RKO (cell line): ENCODE measurements at places on chromosomes 11 and 22.

DNA sequence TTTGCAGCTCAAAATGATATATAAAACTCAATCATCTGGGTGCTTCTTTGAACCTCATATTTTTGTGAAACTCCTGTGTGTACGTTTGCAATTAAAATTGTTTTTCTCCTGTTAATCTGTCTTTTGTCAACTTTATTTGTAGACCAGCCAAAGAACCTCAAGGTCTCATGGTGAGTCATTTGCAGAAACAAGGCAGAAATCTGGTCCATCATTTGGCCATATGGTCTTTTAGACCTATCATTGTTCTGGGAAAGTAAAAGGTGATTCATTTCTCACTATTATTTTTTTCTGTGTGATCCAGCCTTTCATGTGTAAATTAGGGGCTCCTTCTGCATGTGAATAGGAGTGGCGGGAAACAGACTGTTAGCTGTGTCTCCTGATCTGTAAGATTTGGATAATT lies 399.1 kb upstream of the DDI1 start:
- no peak for DNase-seq

- DNase-seq: no peak
These were observed 17.2 kb downstream of the LRP4 start for GRCh38 chr11:46901156-46901555.

GRCh38 chr11:4181782-4182721 lies 87.5 kb downstream of the RRM1 start:
- peak; percentile 76 for DNase-seq

DNA sequence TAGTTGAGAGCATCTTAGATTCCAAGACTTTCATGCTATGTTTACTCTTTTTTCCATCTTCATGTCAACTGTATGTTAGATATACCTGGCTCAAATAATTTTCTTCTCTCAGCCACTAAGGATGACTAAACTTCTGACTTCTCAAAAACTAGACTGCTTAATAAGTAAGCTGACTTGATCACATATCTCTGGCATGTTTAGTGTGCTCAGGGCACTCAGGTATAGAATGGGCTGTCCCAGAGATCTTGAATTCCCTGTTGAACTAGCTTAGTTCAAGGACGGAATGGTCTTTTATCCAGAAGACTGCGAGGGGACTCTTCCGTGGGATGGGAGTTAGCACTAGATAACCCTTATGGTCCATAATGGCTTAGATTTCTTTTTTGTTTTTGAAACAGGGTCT lies 13.0 kb downstream of the NEU3 start:
- no peak for DNase-seq

DNA sequence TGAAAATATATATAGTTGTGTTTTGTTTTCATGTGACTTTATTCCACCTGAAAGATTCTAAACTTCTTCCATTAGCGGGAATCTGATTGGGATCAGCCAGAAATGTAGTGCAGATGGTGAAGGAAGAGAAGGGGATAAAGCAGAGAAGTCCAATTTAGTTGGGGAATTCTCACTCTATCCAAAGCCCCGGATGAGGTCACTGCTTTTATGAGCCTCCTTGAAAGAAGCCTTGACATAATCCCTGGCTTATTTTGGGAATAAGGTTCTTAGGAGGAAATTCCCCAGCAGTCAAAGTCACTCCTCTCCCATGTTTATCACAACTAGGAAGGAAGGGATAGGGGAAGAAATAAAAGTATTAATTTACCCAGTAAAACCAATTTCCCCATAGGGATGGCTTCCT lies 41.1 kb downstream of the OSBP start:
- DNase-seq: no peak

- no peak for DNase-seq
These were observed 355.3 kb upstream of the CCDC90B start for GRCh38 chr11:83641511-83641910.

DNA sequence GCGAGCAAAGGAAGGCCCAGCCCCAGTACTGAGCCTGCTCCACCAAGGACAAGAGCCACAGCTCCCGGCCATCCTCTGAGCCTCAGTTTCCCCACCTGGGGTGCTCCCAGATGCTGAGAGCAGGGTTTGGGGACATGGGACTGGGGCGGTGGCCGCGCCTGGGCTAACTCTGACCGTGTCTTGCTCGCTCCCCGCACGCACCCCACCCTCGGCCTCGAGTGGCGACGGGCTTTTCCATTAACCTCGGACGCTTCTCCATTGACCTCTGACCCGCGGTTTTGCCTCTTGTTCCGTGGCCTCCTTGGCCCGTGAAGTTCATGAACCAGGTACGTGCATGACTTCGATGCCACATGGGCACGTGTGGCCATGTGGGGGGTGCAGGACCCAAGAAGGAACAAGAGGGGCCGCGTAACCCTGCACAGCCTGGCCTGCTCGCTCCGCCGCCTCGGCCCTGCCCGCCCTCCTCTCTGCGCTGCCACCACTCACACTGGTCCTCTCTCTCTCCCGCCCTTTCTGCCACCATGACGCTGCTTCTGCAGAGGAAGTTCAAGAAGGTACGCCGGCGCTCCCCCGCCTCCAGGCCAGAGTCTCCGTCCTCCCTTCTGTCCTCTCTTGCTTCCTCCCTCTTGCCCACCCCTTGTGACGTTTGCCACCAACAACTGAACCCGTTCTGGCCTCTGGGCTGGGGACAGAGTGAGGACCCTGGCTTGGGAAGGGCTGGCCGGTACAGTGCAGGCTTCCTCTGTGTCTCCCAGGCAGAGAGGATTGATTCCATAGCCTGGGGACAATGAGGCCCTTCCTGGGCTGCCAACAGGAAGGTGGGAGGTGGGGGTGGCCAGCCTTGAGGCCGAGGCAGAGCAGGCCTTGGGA lies 6.9 kb downstream of the TNNT3 start:
- DNase-seq: no peak

DNA sequence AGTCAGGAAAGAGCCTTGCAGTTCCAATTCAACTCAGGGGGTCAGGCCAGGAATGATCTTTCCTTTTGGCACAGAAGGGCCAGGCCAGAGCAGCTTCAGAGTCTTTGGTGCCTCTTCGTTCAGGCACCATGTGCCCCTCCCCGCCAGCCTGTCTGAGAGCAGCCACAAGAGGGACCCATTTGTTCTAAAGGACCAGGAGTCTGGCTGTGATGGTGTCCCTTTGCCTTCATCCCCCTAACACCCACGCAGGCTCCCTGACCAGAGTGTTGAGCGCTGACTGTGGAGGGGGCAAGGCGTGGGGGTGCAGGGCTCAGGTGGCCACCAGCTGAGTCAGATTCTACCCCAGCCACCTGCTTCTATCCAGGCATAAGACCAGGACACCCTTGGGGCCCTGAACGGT lies 156.4 kb downstream of the TTC17 start:
- no peak for DNase-seq

DNA sequence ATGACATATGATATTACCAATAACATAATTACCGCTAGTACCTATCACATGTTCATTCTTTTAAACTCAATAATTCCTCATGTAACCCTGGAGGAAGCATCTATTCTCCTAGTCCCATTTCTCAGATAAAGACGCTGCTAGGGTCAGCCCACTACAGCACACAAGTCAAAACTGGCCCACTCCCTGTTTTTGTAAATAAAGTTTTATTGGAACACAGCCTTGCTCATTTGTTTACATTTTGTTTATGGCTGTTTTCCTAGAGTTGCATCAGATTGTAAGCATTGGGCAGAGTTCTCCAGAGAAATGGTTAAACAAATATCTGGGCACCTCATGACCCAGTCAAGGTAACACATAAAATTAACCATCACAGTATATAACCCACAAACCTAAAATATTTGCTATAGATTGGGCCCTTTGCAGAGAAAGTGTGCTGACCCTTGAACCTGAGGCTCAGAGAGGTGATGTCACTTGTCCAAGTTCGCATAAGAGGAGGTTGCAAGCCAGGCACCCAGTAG lies 36.8 kb downstream of the MN1 start:
- DNase-seq: no peak

DNA sequence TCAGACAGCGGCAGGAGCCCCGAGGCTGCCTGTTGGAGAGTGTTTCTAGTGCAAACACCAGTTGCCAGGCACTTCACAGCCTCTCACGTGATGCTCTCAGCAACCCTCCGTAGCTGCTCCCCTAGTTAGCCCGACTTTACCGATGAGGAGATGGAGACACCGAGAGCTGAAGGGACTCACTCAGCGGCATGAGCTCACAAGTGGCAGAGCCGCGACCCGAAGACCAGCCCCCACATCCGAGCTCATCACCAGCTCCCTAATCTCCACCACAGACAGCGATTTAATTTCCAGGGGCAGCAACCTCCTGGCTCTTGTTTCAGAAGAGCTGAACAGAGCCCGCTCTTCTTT lies 28.7 kb upstream of the RTL6 start:
- no peak for DNase-seq

- no peak for DNase-seq
These were observed 136.3 kb downstream of the TEAD1 start for GRCh38 chr11:12810568-12810894.

- DNase-seq: no peak
These were observed 11.6 kb downstream of the PISD start for GRCh38 chr22:31650391-31650790.

DNA sequence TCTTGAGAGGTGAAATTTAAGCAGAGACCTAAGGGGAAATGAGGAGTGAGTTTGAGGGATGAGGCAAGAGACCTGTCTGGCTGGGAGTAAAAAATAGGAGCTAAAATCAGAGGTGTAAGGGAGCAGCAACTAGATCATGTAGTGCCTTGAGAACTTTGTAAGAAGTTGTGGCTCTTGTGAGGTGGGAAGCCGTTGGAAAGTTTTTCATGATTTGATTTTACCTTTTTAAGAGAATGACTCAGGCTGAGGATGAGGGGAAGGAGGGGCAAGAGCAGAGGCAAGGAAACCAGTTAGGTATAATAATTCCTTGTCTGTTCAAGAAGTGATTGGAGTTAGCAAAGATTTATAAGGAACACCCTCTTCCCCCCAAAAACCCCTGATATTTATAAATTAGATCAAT lies 25.8 kb downstream of the QSER1 start:
- no peak for DNase-seq

DNA sequence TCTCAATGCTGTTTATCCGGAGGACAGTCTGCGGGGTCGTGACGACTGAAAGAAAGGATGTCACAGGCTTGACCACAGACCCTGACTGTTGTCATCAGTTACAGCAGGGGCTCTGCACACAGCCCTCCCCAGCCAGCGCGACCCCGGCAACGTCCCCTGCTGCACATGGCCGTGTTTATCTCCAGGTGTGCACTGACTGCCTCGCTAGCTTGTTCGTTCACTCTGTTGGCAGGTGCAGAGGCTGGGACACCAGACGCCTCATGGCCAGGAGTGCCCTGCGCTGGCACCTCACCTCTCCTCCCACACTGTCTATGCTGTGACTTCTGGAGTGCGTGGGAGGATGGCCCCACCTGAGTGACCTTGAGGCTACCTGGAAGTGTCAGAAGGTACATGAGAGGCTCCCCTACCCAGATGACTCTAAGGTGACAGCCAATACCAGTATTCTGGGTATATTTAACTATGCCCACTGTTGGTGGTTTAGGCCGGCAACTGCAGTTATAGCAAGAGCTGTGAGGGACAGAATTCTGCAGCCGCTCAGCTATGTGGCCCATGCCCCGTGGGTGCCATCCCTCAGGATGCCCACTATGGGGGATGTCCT lies 12.2 kb downstream of the MRPL21 start:
- DNase-seq: no peak

DNA sequence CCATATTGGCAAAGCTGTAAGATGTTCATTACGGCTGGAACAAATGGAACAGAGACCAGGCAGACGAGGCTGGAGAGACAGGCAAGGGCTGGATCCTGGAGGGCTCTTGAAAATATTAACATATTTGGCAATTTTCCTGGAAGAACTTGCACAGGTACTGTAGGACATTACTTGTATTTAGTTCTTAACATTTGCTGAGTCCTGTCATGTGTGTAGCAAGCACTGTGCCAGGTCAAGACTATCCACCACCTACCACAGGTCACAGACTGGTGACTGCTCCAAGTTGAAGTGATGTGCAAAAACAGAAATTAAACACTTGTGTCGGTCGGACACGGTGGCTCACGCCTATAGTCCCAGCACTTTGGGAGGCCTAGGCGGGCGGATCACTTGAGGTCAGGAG lies 58.7 kb upstream of the TNRC6B start:
- DNase-seq: no peak

DNA sequence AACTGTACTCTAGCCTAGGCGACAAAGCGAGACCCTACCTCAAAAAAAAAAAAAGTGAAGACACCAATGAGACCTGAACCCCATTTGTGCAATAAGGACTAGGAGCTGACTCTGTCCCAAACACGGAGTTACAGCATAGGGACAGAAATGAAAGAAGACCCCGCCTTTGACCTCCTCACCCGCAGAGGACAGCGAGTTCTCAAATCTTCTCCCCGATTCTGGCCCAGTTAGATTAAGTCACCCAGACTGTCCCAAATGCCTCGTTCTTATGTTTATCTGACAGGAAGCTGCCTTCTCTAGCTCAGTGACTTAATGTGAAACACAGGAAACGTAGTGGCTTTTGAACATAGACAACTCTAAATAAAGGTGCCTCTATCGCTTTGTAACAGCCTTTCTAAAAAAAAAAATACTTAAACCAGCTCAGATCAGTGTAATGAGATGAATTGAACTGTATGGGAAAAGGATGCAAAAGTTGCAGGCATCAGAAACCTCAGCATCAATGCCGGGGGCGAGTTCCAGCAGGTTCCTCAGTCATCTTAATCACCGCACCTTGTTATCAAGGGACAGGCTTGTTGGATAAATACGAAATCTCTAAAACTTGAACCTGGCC lies 10.6 kb downstream of the MYH9 start:
- DNase-seq: no peak

DNA sequence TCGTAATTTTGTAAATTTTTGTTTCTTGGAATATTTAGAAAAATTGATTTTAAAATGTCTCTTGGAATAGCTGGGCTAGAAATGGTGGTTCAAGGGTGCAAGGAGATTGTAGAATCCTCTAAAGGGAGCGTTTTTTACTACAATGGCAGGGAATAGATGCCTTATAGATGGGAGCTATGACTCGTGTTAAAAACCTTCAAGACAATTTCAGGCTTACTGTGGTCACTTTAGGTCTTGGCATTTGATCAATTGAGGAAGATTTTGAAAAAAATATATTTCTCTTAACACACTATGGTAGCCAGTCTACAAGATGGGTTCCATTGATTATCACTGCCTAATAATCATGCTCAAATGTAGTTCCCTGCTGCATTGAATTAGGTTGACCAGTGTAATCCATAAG lies 25.0 kb downstream of the METTL15 start:
- DNase-seq: no peak

DNA sequence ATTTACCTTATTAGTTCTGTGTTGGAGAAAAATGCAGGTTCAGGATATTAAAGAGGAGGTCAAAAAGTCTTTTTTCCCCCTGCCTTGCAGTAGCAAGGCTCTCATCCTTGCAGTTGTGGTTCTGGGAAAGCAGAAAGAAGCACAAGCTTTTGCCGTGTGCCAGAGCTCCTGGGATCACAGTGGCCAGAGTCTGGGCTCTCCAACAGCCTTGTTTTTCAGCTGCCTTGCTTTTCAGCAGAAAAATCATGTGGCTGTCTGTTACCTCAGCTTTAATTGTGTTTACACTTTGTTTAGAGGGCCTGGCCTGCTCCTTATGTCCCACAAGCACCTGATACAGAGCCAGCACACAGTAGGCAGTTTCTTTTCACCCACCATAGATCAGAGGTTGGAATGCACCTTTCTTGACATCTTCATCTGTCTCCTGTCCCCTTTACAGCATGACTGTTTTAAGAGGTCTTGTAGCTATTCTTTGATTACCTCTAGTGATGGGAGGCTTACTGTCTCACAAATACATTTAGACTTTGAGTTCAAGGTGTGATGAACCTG lies 67.5 kb downstream of the TEAD1 start:
- DNase-seq: no peak

GRCh38 chr11:114172055-114172861 lies 112.7 kb downstream of the ZBTB16 start:
- no peak for DNase-seq

GRCh38 chr22:30667107-30667493 lies 575 bp downstream of the DUSP18 start:
- peak; percentile 22 for DNase-seq
